ENCODE measurements at places on chromosomes 12 and 14.

DNA sequence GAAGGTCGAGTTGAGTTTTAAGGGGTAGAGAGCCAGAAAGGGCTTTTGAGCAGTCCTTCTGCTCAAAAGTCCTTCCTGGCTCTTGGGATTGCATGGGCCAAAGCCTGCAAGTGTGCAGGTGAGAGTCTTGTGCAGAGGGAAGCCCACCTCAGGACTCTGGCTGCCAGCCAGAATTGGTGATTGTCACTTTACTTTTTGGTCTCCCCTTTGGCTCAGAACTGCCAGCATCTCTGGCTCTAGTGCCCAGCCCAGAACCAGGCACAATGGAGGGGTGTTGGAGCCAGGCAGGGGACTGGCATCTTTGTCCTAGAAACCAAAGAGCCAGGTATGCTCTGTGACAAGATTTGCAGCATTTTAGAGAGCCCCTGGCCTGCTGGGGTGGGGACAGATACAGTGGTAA is 23.5 kb downstream of the FAM222A start:
- no peak for DNase-seq

- no peak for DNase-seq
Observed at GRCh38 chr14:59944909-59945308, 25.0 kb downstream of the LRRC9 start.

GRCh38 chr12:10512798-10513197 is 7.1 kb downstream of the EIF2S3B start:
- no peak for DNase-seq

GRCh38 chr12:69655616-69656340 is 43.3 kb downstream of the BEST3 start:
- DNase-seq: no peak

DNA sequence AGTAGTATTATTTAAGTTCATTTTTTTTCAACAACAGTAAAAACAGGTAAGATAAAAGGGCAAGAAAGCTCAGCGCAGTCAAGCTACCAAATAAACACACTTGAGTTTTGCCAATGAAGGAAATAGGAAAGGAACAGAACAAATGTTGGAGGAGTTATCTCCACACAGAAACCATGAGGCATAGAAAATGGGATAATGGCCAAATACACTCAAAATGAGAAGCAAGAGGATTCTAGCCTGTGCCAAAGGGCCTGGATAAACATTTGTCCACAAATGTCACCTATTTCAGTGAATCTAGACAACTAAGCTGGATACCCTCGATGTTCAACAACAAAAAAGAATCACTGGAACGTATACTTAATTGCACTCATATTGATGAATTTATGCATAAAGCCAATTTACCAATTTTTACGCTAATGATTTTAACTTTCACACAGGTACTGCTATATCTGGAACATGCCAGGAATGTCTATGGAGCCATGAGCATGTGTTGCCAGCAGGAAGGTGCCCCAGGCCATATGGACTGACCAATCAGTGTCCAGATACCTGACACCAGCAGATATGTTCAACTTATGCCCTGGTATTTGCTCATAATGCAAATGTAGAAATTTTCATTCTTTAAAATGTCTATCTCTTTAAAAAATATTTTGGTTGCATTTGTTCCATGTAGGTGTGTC is 21.1 kb downstream of the ST8SIA1 start:
- DNase-seq: no peak

GRCh38 chr14:104657101-104657524 is 32.3 kb upstream of the INF2 start:
- DNase-seq: no peak

DNA sequence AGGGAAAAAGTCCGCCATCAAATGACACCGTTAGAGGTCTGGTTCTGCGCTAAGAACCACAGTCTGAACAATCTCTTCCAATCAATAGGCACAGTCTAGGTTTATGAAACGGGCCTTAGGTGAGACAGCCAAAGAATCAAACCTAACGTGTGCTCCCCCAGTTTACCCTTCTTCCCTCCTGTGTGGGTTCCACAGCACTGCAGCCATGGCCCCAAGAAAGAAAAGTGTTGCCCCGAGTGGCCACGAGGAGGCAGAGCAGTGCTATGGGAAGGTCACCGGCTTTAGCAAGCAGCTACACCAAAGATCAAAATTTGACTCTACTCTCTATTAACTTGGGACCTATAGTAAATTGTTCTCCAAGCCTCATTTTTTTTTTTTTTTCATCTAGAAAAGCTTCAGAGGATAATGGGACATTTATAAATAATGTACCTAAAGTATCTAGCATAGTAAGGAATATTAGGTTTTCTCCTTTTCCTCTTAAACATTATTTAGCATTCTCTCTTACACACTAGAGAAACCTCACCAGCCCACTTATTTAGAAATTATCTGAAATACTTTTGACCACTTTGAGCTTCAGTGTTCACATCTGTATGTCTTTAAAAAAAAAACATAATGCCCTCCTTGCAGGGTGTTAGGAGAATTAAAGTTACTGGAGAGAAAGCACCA is 70.2 kb upstream of the GPHB5 start:
- DNase-seq: peak; percentile 70

- DNase-seq: no peak
Observed at GRCh38 chr12:52682381-52682660, 2.1 kb upstream of the KRT1 start.

- DNase-seq: no peak
Observed at GRCh38 chr12:3775385-3776035, 22.6 kb upstream of the CRACR2A start.

GRCh38 chr14:71698027-71698426 is 234.2 kb upstream of the RGS6 start:
- DNase-seq: no peak

DNA sequence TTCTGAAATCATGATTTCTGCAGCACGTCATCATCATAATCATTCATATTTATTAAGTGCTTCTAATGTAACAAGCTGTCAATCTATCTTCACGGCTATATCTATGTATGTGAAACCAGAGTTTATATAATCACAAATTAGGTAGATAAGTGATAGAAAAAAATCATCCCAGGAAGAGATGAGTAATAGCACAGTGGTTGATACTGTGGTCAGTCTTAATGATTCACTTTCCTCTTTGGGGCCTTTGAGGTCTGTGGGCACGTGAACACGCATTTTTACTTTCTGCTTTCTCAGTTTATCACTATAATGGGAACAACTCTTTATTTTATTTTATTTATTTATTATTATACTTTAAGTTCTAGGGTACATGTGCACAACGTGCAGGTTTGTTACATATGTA is 265.9 kb upstream of the NOVA1 start:
- no peak for DNase-seq

GRCh38 chr12:64009321-64010068 is 165.0 kb downstream of the SRGAP1 start:
- no peak for DNase-seq

DNA sequence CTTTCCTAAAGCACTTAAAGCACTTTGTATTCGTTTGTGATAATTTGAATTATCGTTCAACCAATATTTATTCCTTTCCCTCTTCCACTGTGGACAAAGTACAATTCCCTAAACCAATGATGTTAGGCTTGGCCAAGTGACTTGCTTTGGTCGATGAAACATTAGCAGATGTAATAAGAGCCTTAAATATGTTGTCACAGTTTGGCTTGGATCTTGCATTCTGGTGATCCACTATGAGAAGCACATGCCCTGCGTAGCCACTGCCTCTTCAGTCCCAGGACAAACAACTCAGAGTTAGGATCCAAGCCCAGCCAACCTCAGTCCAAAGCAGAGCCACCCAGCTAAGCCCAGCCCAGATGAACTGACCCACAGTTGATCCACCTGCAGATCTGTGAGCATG is 8.4 kb upstream of the C12orf75 start:
- no peak for DNase-seq

GRCh38 chr12:50734409-50735263 is 29.3 kb upstream of the ATF1 start:
- peak; percentile 14 for DNase-seq

DNA sequence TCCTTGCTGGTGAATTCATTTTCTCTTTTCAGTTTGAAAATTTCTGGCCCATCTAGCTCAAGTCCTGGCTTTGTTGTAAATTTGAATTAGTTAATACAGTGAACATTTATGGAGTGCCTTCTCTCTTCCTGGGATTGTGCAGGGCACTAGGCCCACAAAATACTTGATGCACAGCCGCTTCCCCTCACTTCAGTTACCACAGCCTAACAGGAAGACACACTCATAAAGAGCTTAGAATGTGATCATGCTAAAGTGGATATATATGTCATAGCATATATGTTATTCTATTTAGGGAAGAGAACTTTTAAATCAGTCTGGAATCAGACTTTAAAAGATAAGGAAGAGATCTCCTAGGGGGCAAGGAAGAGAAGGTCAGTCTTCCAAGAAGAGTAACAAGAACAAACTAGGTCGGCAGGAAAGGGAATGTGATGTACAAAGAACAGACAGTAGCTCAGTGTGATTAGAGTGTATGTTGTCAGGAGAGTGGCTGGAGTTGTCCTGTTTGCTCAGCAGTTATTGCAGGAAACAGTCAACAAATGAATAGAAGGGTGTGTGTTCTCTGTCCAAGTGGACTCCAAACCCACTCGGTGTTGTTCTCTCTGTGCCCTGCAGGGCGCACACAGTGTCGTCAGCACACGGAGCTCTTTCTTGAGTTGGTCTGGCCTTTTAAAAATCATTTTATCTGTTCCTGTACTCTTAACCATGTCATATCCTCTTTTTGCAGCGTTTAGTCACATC is 74.4 kb downstream of the DAAM1 start:
- DNase-seq: no peak

DNA sequence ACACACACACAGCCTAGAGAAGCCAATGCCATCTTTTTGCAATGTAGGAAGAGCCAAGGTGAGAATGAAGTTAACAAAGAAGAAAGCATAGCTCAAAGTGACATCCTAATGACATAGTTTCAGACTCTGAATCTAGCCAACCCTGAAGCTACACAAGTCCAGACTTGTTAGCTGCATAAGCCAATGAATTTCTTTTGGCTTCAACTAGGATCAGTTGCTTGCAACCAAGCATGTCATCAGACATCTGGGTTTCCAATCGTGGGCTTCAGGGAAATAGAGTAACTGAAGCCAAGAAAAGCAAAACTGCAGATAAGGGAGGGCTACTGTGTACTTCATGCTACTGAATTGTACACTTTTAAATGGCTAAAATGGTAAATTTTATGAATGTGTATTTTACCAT is 4.4 kb upstream of the GPHN start:
- no peak for DNase-seq

GRCh38 chr12:48969160-48969771 is 2.3 kb downstream of the WNT10B start:
- DNase-seq: no peak

GRCh38 chr12:109110988-109111495 is 5.3 kb upstream of the ACACB start:
- DNase-seq: peak; percentile 45

GRCh38 chr14:61813096-61813606 is 50.9 kb downstream of the SNAPC1 start:
- DNase-seq: no peak

- DNase-seq: peak; percentile 78
Observed at GRCh38 chr12:11836282-11837151, 187.0 kb downstream of the ETV6 start.

DNA sequence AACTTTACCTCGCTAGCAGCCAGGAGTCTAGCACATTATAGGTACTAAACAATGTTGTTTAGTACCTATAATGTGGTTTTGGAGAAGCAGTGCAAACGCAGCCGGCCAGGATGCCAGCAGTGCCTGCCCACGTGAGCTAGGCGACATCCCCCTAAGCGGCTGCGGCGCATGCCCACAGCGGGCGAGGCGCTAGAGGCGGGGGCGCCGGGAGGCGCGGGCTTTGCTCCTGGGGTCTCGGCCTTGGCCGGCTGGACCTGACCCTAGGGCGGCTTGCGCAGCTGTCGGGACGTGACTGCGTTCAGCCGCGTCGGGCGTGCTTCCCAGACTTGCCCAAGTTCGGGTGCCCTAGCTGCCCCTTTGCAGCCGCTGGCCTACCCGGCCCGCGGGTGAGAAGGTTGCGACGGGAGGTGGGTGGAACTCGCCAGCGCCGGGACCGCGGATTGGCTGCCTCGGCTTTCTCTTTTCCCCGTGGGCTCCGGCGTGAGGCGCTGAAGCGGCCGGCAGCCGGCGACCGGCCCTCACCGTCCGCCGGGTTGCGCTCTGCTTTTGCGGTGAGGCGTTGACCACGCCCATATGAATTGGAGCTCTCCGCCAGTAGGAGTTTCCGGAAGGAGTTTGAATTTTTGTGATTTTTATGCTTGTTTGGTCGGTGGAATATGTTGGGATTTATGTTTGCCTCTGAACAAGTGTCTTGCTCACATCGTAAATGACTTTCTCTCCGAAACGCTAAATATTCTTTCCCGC is at the start of gene TMEM19:
TMEM19 (plus strand) TSS at position 169 of the 744 bp plus-strand sequence. CDS start 599 bp downstream, outside the sequence.
- peak; percentile 82 for DNase-seq

DNA sequence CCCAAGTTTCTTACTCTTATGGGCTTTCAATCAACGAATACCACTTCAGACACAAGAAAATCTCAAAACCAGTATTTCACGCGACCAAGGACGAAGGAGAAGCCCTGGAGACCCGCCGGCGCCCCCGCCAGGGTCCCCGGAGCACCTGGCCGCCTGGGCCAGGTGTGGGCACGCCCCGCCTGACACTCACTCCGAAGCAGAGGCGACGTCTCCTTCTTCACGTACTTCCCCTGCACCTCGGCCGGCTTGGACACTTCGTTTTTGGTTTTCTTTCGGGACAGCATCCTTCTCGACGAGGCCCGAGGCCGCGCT is 466 bp downstream of the SAV1 start:
- no peak for DNase-seq

DNA sequence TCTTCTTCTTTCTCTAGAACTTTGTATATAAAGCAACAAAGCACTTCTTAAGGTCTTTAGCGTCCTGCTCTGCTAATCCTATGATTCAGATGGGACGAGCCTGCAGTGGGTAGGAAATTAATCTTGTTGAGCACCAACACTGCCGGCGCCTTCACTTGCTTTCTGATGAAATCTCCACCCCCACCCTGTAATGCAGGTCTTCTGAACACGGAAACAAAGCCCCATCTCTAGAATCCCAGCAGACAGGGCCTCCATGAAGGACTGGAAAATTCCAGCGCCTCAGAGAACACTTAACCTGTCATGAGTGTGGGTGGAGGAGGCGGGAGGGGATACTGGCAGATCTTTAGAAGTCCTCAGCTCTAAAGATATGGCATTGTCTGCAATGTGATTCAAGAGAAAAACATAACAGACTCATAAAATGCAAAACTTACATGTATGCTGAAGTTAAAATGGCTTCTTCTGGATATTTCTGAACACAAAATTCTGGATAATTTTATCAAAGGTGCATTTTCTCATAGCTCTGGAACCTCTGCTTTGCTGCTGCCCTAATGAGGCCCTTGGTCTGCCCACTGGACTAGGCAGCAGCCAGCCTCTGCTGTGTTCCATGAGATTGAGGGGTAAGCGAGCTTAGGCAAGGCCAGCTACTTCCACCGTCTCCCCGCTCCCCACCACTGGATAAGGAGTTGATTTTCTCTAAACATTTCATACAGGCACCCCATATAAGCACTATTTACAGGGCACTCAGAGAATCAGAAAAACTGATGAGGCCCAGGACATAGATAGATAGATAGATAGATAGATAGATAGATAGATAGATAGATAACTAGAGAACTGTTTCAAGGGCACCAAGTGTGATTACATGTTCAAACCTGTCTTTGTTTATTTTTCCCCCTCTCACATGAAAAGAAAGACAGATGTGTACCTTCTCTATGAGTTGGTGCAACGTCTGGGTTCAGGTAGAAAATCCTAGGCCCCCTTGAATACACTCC is 43.1 kb downstream of the ZFP36L1 start:
- DNase-seq: no peak

GRCh38 chr12:120229071-120229486 is 28.2 kb upstream of the RPLP0 start:
- DNase-seq: no peak

GRCh38 chr14:48251290-48251689 is 575.9 kb upstream of the MDGA2 start:
- DNase-seq: no peak
